Fibroblast of mammary gland (primary cell): ENCODE measurements at places on chromosomes 3 and 15.

DNA sequence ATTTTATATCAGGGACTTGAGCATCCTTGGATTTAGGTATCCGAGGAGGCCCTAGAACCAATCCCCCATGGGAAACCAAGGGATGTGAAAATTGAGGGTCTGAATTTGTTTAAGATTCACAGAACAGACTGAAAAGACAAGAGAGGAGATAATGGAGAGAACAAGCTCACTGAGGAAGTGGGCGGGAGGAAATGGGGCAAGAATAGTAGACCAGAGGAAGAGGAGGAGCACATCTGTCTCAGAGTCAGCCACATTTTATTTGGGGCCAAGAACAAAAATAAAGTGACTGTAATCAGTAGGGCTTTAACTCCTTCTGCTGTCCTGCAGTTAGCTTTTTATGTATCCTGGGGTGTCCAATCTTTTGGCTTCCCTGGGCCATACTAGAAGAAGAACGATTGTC lies 63.8 kb downstream of the BLM start:
- DNase-seq, result no peak

GRCh38 chr15:40807888-40808461 lies 702 bp upstream of the DNAJC17 start:
- peak; percentile 55 for DNase-seq

DNA sequence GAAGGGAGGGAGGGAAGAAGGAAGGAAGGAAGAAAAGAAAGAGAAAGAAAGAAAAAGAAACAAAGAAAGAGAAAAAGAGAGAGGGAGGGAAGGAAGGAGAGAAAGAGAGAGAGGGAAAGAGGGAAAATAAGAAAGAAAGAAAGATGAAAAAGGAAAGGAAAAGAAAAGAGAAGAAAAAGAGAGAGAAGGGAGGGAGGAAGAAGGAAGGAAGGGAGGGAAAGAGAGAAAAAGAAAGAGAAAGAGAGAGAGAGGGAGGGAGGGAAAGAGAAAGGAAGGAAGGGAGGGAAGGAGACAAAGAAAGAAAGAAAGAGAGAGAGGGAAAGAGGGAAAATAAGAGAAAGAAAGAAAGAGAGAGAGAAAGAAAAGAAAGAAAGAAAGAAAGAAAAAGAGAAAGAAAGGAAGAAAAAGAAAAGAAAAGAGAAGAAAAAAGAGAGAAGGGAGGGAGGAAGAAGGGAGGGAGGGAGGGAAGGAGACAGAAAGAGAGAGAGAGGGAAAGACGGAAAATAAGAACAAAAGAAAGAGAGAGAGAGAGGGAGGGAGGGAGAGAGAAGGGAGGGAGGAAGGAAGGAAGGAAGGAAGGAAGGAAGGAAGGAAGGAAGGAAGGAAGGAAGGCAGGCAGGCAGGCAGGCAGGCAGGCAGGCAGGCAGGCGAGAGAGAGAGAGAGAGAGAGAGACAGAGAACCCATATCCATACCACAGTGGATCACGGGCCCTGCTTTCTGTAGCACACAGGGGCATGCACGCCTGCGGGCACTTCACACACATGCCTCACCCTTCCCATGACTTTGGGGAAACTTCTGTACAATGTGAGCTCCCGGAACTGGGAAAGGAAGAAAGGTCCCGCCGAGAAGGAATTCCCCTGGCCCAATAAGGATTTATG lies 52.5 kb downstream of the ADCY5 start:
- no peak for DNase-seq

DNA sequence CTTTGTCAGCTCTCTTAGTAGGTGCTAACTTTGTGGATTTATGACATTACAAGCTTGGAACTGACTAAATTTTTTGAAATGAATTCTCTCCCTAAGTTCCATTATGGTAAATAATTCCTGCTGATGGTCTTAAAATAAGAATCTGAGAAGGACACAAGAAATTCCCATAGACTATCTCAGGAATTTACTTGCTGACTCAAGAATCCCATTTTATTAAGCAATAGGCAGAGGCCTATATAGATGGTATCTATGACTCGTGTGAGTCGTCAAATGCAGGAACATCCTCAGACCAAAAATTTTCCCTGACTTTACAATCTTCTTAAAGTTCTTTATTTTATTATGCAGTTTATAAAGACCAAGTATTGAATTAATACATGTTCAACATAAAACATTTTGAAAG lies 30.7 kb upstream of the CBLB start:
- DNase-seq, result peak; percentile 65

GRCh38 chr3:15795651-15796308 lies 2.0 kb downstream of the ANKRD28 start:
- DNase-seq, result peak; percentile 59

GRCh38 chr3:101256511-101256910 lies 63.9 kb downstream of the IMPG2 start:
- DNase-seq, result no peak
